ENCODE measurements at places on chromosomes 3 and 15.

GRCh38 chr3:51642462-51642861 is 28.6 kb upstream of the TEX264 start:
- no peak for DNase-seq

DNA sequence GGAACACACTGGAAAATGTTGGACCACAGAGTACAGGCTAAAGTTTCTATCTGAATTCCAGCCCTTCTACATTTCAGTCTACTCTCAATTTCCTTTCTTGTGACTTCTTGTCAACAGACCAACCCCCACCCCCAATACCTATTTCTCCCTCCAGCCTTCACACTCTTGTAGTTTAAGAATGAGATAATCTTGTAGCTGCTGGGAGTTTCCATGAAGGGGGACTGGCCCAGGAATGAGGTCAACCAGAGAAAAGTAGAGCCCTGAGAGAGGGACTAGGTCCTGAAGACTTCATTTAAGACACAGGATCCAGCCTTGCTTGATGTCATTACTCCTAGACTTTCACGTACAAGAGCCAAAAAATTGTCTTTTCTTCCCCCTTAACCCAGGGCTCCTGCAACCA is 29.5 kb upstream of the FAM107A start:
- no peak for DNase-seq

DNA sequence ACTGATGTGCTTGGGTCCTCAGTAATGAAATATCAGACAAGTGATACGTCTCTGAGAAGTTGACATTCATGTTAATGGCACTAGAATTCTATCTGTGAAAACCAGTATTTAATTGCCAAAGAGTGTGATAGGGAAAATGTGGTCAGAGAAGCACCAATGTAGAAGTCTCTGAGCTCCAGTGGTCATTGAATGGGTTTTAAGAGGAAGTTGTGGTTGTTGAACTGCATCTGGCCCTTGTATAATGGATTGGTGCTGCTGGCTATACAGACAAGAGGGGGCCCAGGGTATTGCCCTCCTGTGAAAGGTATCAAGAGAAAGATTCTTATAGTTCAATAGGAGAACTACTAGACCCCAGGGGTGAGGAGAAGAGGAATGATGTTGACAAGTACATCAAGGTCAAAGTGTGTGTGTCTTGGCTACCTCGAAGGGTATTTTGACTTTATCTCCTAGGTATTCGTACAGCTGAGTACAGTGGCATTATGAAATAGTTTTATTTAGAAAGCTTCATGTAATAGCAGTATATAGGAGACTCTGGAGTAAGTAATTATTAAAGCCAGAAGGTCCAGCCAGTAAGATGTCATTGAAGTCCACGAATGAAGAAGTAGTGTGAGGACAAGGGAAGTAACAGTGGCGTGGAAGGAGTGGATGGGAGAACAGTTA is 47.1 kb downstream of the CHD2 start:
- DNase-seq: no peak

- DNase-seq: no peak
Observed at GRCh38 chr15:41512512-41512939, 1.1 kb downstream of the LTK start.

DNA sequence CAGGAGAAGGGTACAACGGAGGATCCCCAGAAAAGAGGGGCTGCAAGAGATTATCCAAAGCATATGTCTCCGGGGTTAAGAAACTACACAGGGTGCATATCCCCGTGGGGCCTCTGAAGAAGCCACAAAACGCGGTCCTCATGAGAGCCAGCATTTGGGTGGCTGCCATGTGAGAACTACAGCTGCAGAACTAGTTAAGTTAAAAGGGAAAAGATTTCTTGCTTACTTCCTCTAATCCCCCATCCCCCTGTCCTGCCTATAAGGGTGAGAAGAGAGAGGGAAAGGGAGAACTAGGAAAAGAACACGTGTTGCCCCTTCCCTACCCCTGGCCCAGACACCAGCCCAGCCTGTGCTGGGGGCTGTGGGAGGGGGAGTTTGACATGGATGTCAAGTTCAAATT is 70.4 kb upstream of the PCSK6 start:
- no peak for DNase-seq

DNA sequence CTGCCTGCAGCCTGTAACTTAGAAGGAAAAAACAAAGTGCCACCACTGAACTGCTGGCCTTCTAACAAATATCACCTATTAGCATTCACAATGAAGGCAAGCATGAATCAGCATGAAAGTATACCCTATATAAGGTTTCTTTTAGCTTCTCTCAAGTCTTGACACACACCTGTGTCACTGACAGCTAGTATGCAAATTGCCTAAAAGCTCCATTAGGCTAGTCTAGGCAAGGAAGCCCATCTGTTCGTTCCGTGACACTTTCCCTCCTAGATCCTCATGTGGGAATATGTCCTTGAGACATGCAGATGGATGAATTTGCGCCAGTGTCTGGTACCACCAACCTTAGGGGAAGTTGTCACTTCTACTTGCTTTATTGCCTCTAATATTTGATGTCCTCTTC is 129.3 kb downstream of the RBMS3 start:
- DNase-seq: no peak

- no peak for DNase-seq
Observed at GRCh38 chr3:176920766-176921160, 276.5 kb downstream of the TBL1XR1 start.

DNA sequence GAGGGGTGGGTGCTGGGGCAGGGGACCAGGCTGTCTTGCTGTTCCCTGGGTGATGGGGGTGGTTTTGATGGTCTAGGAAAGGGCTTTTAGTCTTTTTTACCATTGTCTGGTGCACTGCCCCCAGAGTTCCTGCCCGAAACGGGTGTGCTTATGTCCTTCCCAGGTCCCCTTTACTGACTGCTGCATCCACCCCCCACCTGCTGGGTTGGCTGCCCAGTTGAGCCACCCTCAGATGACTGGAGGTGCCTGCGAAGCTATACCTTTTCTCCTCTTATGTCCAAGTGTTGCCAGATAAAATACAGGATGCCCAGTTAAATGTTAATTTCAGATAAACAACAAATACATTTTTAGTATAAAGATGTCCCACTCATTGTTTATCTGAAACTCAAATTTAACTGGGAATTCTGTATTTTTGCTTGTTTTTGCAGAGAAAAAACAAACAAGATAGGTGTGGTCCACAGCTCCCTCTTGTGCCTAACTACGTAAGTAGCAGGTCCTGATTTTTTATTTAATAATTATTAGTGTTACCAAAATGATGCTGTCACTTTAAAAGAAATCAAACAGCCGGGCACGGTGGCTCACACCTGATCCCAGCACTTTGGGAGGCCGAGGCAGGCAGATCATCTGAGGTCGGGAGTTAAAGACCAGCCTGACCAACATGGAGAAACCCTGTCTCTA is 6.1 kb upstream of the RPP14 start:
- peak; percentile 23 for DNase-seq

GRCh38 chr3:43171748-43172147 is 65.9 kb upstream of the POMGNT2 start:
- peak; percentile 30 for DNase-seq

- DNase-seq: peak; percentile 54
Observed at GRCh38 chr3:160564949-160565441, 376 bp downstream of the KPNA4 start.

DNA sequence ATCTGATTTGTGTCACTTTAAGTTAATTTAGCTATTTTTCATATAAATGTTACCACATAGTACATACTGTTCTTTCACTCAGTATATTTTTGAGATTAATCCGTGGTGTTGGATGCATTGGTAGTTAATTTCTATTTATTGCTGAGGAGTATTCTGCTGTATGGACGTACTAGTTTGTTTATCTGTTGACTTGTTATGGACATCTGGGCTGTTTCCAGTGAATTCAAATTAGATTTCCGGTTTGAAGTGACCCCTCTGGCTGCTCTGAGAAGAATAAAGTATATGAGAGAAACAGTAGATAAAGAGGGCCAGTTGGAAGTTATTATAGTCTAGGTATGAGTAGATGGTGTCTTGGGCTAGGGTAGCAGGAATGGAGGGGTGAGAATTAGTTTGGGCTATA is 15.6 kb downstream of the KAT2B start:
- no peak for DNase-seq

DNA sequence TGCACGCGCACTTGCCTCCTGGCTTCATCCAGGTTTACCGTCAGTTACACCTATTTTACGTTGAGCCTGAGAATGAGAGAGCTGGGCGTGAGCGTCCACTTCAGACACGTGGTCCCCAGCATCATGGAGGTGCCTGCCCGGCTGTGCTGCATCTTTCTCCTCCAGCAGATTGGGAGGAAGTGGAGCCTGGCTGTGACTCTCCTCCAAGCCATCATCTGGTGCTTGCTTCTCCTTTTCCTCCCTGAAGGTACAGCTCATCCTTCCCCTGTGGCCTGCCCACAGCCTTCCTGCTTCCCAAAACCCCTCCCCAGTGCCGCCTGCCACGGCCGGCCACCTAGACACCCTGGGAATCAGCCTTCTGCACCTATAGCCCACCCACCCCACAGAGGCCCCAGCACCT is 31.6 kb downstream of the SLC22A14 start:
- no peak for DNase-seq

- no peak for DNase-seq
Observed at GRCh38 chr3:135460273-135460672, 505.3 kb upstream of the PPP2R3A start.

DNA sequence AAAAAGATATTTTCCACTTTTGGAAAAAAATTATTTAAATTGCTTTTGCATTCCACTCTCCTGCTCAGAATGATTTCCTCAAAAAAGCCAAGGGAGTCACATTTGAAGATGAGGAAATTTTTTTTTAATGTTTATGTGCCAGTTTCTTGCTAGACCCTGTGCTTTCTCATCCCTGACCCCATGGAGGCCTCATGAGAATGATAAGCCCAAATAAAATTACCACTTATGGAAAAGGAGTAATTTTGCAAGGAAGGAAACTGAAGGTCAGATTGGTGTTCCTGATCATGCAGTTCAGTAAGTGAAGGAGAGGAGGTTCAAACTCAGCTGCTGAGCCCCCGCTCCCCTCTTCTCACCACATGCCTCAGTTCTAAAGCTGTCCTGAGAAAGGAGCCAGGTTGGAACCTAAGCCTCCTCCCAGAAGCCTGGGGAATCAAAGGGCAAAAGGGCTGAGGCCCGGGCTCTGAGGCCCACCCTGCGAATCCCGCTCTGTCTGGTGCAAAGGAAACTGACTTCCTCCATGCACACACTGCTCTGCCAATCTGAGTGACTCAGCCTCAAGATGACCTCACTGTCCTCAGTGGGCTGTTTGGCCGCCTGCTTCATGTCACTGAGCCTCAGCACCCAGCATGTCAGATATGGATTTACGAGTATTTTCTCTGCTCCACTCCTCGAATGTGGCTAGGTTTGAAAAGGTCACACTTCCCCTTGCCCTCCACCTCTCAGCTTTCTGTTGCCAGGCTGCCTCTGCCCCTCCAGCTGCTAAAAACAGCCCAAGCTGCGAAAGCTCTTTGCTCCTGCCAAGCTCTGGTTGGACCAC is 56.9 kb upstream of the FLNB start:
- DNase-seq: peak; percentile 79

DNA sequence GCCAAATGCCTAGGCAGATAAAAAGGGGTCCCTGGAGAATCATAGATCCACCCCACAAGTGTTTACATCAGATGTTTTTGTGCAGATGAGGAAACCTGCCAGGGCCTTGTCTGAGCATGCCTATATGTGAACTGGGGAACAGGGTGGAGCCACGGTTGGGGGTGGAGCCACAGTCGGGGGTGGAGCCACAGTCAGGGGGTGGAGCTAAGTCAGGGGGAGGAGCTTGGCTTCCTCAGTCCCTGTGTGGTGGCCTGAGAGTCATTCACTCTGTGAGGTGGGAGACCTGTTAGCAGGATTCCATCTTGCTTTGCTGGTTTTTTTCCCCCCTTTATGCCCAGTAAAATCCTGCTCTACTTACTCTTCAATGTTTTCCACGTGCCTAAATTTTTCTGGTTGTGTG is 57.8 kb upstream of the TGFBR2 start:
- DNase-seq: no peak

DNA sequence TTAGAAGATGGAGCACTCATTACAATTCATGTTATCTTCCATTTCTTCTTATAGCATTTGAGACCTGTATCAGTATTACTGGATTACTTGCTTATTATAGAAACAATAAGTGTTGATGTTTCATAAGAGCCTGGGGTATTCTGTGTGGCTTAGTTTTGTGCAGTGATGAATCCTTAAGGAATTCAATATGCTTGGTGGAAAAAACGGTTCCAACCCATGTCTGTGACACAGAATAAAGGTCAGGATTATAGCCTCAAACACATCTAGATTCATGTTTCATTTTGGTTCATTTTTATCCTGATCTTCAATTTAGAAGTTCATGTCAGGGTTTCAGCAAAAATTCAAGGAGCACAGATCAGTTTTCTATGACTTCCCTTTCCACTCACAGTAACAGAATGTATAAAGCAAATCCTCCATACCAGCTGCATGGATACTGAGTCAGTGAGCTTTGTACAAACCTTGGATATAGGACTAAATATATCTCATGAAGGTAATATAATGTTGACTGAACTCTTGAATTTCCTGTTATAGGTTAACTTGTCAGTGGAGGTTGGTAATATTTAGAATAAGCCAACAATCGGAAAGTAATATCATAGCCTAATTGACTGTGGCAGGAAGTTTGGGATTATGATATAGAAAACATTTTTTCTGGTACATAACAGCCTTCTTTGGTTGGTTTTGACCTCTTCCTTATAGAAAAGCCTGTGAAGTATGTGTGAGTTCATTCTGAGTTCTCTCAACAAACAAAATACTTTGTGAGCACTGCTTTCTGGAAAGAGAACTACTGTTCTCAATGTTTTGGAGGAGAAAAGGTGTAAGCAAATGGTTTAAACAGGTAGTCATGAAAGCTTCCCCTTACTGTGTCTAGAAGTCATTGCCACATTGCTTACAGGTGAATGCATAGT is 218.2 kb upstream of the TPM1 start:
- no peak for DNase-seq

DNA sequence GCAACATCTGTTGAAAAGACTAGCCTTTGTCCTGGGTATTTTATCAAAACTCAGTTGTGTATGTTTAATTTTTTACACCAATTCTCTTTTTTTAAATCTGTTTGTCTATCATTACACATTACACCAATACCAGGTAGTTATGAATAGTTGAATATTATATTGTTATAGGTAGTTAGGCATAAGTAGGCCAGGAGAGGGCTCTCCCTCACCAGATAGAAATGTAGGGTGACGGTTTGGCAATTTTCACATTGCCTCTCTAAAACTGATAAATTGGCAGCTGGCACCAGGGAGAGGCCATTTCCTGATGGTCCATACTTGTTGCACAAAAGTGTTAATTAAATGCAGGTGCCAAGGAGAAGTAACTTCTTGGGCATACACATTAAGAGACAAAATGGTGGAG is 483.1 kb upstream of the EPHA6 start:
- no peak for DNase-seq

GRCh38 chr3:44175070-44175469 is 66.6 kb upstream of the TOPAZ1 start:
- no peak for DNase-seq

DNA sequence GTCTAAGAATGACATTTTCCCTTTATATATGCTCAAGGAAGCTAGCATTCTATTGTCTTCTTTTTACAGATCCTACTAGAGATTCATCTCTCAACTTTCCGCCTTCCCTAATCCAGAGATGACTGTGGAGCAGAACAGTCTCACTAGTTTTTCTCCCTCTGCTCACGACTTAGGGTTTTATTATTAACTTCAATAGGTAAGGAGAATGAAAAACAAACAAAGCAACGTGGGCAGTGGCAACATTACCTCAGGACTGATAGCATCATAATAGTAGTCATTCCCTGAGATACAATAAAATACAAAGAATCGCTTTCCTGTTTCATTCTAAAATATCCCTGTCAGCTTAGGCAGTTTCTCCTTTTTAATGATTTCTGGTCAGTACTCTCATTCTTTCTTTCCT is 154.3 kb upstream of the PLAAT1 start:
- no peak for DNase-seq

GRCh38 chr3:58206406-58207011 is 4.3 kb downstream of the DNASE1L3 start:
- DNase-seq: no peak

GRCh38 chr3:159764490-159765029 is 224.1 kb upstream of the IL12A start:
- no peak for DNase-seq

Measured in LoVo (cell line).